CD14-positive monocyte (primary cell): ENCODE measurements at places on chromosomes 12 and 14.

DNA sequence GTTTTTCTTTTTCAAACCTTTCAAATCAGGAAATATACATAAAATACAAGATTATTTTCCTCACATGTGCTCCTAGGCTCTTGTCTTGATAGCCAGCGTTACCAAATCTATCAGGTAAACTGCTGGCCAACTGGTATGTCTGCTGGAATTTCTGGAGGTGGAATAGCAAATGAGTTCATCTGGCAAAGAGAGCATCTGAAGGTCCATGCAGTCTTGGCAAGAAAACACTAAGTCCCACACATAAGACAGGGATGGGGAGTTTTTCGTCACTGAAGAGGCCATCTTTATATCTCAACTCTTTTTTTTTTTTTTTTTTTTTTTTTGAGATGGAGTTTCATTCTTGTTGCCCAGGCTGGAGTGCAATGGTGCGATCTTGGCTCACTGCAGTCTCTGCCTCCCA is 60.1 kb downstream of the DERA start:
- no peak for DNase-seq

- no peak for DNase-seq
Observed at GRCh38 chr12:76084863-76085519, 506 bp upstream of the NAP1L1 start.

DNA sequence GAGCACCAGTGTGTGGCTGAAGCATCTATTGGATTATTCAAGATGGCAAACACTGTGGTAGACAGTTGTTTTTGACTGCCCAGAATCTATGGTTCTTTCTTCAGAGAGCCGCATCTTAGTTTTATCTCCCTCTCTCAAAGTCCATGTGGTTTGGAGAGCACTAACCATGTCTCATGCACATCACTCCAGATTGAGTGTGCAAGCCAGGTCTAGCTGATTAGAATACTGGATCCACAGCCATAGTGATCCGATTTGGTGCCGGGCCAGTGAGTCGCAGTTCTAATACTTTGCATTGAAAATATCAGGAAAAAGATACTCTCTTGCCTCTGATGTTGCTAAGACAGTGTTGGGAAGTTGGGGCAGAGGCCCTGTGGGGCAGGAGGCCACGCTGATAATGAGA is 4.6 kb upstream of the SBNO1 start:
- no peak for DNase-seq

DNA sequence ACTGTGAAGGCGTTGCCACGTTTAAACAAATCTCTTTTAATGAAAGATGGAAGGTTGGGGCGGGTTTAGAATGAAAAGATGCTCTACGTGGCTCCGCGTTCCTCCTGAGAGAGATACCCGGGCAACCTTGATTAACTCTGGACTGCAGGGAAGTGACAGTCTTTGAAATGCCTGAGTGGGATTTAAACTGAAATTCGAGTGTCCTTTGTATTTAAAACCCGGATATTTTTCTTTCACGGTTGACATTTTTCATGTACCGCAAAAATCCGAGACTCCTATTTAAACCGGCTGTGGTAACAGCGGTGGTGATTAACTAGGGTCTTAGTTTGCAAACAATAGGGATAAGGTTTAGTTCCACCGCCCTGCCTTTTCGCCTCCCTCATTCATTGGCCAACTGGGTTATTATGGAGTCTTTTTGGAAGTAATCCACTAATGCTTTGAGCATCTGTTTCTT is 707 bp downstream of the G2E3 start:
- no peak for DNase-seq

- no peak for DNase-seq
Observed at GRCh38 chr14:79915406-79915805, 295.9 kb downstream of the DIO2 start.
